Activated CD4-positive, alpha-beta T cell treated with anti-CD3 and anti-CD28 coated beads, Interleukin-2, amount 10 ng/mL, durations not matched to agents 7 days and 5 days (primary cell): ENCODE measurements at places on chromosomes 3 and 15. TPM values are rescaled to one million over a fixed set of nuclear protein-coding genes. Genes with fewer than 3 reads are reported as not detected.

WDR73 gene
- 23.8 TPM for total RNA-seq

DNA sequence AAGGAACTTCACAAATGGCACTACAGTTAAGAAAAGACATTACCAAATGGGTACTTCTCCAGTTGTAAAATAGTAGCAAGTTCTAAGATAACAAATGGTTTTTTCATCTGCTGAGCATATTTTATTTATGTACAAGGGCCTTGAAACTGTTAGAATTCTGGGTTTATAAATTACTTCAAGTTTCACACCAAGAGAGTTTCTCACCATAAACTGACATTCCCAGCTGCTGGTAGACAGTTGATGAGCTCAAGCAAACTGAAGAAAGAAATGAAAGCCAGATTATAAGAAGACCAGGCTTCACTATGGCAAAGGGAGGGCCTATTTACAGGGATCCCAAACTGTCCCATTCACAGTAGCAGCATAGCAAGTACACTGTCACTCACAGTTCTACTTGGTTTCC, 99.8 kb downstream of the DHX30 start:
- no peak for DNase-seq

GRCh38 chr3:3084890-3085289, 25.3 kb downstream of the IL5RA start:
- no peak for DNase-seq

GRCh38 chr15:37824717-37825382, 109.6 kb upstream of the TMCO5A start:
- DNase-seq = no peak

GRCh38 chr3:11246663-11246970, 25.6 kb upstream of the ATG7 start:
- DNase-seq = no peak

DNA sequence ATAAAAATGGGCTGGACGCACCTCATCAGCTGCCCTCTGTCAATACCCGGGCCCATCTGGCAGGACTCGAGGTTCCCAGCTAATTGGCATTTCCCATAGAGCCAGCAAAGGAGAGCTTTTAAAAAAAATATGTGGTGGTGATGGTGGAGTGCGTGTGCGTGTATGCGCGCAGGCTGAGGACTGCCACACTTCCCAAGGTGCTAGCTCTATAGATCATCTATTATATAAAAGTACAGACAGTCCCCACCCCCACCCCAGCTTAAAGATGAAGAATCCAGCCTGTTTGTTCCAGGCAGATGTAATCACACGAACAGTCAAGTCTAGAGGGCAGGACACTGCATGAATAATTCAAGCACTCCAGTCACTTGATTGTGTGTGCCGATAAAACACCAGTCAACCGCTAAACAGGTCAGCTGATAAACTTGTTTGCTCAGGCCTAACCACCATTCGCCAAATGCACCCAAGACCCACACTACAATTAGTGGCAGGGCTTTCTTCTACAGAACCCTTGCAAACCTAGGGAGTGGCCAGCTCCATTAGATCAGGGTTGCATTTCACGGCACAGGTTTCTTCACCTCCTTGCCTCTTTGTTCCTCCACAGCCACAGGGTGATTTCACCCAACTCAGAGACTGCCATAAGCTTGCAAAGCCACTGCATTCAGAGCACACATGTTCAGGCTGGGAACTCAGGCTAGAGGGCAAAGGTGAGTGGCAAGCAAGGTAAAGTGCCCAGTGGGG, 5.8 kb downstream of the TLE3 start:
- DNase-seq = peak; percentile 20

DNA sequence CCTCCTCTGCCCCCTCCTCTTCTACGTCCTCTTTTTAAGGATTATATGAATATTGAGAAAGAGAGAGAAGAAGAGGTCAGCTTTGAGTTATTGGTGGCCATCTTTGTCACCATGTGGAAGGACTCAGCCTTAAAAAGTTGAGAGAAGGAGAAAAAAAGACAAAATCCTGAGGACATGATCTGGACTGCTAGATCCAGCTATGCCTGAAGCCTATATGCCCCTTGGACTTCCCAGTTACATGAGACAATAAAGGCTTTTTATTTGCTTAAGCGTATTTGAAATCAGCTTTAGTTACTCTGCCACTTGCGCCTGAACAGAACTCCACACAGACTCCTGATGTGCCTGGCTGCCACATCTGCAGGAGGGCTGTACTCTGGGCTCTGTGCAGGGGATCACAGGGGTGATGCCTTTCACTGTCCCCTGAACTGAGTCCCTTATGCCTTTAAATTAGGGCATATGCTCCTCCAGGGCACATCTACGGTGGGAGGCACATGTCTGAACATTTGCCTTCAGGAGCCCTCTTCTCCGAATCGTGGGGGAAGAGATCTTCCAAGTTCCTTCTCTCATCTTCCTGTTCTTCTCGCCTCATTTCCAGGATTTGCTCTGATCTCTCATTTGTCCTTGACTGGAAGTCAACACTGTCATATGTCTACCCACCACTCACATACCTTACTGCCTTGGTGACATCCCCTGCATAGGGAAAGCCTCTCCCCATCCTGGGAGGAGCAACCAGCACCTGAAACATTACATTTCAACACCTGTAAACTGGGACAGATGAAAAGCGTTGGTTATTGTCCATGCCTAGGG, 14.0 kb upstream of the PLA2G4E start:
- no peak for DNase-seq

GRCh38 chr15:88139936-88140335, 116.6 kb downstream of the NTRK3 start:
- DNase-seq = no peak
